ENCODE measurements at places on chromosomes 7 and 10. TPM values are rescaled to one million over a fixed set of nuclear protein-coding genes. Genes with fewer than 3 reads are reported as not detected.

Gene SORCS3
- total RNA-seq = not detected

Gene CAMK2B
- total RNA-seq = 3.1 TPM

Gene SLC39A12
- total RNA-seq = under 0.01 TPM

Gene CDCA7L
- total RNA-seq = 130 TPM

Gene CCDC146
- 1.4 TPM for total RNA-seq

Gene SFTPA1
- total RNA-seq = not detected

Gene GRID1
- 0.09 TPM for total RNA-seq

Gene AKR1C1
- 3.2 TPM for total RNA-seq

Gene AKR1E2
- 7.1 TPM for total RNA-seq

Gene RPP30
- total RNA-seq = 41.5 TPM

Gene HOXA1
- total RNA-seq = 0.54 TPM

Gene AQP1
- total RNA-seq = 14.2 TPM

Gene C7orf57
- 0.09 TPM for total RNA-seq

Gene CYP2C18
- total RNA-seq = not detected

Gene GARIN1A
- 0.28 TPM for total RNA-seq

Gene EN2
- 0.09 TPM for total RNA-seq

Gene TWIST1
- 2.8 TPM for total RNA-seq

Gene WNT8B
- total RNA-seq = not detected

Gene SERPINE1
- 3,900 TPM for total RNA-seq

Gene AKR1D1
- total RNA-seq = not detected

Gene OR2A12
- not detected for total RNA-seq

Gene TMEM26
- 0.09 TPM for total RNA-seq

Gene ELN
- total RNA-seq = 0.09 TPM

Gene ENTPD7
- total RNA-seq = 19.2 TPM

Gene CASTOR2
- total RNA-seq = 7.2 TPM

Gene SPDYE2
- total RNA-seq = not detected

Gene PNLIP
- total RNA-seq = not detected

Gene POM121
- 4.3 TPM for total RNA-seq

Gene CFAP46
- 2.3 TPM for total RNA-seq

Gene PDK4
- 4.2 TPM for total RNA-seq

Gene TAS2R4
- 0.90 TPM for total RNA-seq

Gene SPDYE1
- total RNA-seq = not detected

Gene TAF5
- total RNA-seq = 4.4 TPM

Gene PYROXD2
- 6.2 TPM for total RNA-seq

Gene TSC22D4
- total RNA-seq = 27.9 TPM

Gene LRRTM3
- not detected for total RNA-seq

Gene CTNNA3
- total RNA-seq = not detected

Gene SVIL
- 55.8 TPM for total RNA-seq

Gene C10orf67
- total RNA-seq = not detected

Gene ITIH5
- total RNA-seq = not detected

Gene GIMAP4
- 135 TPM for total RNA-seq

Gene ZNF117
- 7.8 TPM for total RNA-seq

Gene HOGA1
- 0.09 TPM for total RNA-seq

Gene SYCE1
- 0.09 TPM for total RNA-seq

Gene TFR2
- total RNA-seq = 0.19 TPM

Gene CHRM2
- not detected for total RNA-seq

Gene ARHGEF5
- 0.45 TPM for total RNA-seq

Gene OGDHL
- 0.99 TPM for total RNA-seq

Gene CAMK2G
- 27.2 TPM for total RNA-seq

Gene MEST
- total RNA-seq = 8.3 TPM

Gene DPP6
- not detected for total RNA-seq

Gene FAM200A
- 4.9 TPM for total RNA-seq

Gene STAM
- 14.3 TPM for total RNA-seq

Gene UBE2D4
- 6.2 TPM for total RNA-seq

Gene PAX4
- total RNA-seq = not detected

Gene DNAJC12
- total RNA-seq = 0.45 TPM

Gene CEP55
- total RNA-seq = 42.4 TPM

Gene ZNF467
- 2.6 TPM for total RNA-seq

All from endothelial cell of coronary artery (primary cell).